ENCODE measurements at places on chromosomes 6 and 20.

GRCh38 chr6:63644668-63645326 lies 9.2 kb downstream of the PHF3 start:
- no peak for DNase-seq

- DNase-seq: no peak
These were observed 16.2 kb downstream of the SOBP start for GRCh38 chr6:107506145-107506544.

DNA sequence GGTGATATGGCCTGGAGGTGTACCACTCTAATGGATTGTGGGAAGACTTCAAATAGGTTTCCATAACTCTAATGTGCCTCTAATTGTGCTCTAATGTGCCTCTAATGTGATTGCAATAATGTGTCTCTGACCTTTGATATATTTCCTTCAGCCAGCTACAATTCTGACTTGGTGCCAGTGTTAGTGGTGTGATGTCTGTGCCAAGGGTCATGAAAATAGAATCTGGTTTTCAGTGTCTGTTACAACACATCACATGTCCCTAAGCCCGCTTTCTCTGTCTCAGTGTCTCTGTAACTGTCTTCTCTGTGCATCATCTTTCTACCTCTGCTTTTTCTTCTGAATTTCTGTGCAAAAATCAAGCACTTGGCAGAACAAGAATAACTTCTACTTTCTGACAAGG lies 77.2 kb upstream of the ECI2 start:
- no peak for DNase-seq

- no peak for DNase-seq
These were observed 9.4 kb downstream of the ADTRP start for GRCh38 chr6:11769244-11769643.

GRCh38 chr6:11609324-11610071 lies 71.9 kb downstream of the TMEM170B start:
- no peak for DNase-seq
